ENCODE measurements at places on chromosomes 3 and 15.

- no peak for DNase-seq
These were observed 1209.4 kb downstream of the ROBO2 start for GRCh38 chr3:78249294-78249693.

DNA sequence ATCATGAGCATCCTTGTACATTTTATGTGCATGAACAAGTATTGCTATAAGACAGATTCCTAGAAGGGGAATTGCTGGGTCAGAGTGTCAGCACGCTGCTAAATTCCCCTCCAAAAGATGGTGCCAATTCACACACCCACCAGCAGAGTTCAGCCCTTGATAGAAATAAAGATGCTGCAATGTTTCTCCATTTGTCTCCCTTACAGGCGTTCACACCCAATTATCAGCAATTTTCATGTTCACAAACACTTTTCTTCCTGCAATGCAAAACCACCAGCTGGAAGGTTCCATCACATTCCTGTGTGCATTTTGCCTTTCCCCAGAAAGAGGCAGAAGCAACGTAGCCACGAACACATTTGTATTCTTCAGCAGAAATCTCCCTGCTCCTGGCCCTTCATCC, 3.3 kb upstream of the TAMM41 start:
- no peak for DNase-seq

DNA sequence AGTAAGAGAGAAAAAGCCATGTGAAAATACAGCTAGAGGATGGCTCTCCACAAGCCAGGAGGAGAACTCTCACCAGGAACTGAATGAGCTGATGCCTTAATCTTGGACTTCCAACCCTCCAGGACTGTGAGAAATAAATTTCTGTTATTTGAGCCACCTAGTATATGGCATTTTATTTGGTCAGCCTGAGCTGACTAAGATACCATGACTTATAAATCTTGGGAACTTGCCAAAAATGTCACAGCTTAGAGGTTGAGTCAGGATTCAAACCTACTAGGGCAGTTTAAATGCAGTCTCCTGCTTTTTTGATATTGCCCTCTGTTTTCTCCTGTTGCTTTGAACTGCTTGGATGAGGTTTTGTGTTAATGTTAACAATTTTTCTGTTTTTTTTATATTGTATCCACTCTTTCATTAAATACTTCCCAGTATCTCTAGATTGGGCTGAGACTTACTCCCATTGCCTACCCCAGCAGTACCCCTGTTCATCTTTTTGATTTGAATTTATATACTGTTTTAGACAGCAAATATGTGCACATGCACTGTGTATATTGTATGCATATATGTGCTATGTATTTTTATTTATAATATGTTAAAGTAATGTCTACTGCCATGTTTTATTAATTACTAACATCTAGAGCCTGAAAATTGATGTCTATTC, 1223.2 kb downstream of the OTOL1 start:
- no peak for DNase-seq

DNA sequence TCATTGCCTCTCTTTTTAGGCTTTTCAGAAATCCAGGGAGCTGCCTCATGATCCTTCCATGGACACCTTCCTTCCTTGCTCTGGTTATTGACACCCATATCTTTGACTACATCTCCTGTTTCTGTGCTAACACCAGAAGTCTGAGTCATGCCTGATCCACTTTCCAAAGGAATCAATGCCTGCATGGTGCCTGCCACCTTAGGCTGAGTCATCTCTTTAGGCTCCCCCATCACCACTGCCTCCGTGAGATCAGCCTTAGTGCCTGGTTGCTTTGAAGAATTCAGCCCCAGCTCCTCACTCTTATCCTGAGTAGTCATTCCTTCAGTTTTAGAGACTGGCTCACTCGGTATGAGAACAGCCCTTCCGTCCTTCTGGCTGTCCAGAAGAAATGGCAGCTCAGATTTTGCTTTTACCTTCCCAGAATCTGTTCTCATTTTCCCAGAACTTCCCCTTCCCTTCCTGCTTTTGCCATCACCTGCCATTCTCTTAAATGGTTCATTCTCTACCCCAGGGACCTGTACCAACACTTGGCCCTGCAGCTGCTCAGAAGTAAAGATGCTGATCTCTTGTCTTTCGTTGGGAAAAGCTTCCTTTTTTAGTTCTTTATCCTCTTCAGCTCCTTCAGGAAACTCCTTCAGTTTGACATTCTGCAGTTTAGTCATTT, 105.3 kb downstream of the MAP4 start:
- no peak for DNase-seq

DNA sequence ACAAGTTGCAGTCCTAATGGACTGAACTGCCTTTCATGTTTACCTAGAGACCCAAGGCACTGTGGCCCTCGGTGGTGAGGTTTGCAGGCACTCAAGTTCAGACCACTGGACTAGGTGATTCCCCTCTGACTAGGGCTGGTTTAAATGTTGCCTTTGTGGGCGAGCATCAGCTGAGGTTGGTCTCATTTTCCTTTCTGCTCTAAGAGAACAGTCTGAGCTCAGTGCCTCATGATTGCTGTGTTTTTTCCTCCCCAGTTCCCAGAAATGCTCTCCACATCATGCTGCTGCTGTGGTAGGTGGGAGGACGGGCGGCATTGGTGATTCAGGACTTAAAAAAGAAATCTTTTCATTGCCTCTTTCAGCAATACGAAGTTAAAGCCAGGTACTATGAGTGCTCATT, 237.2 kb downstream of the MBNL1 start:
- no peak for DNase-seq

DNA sequence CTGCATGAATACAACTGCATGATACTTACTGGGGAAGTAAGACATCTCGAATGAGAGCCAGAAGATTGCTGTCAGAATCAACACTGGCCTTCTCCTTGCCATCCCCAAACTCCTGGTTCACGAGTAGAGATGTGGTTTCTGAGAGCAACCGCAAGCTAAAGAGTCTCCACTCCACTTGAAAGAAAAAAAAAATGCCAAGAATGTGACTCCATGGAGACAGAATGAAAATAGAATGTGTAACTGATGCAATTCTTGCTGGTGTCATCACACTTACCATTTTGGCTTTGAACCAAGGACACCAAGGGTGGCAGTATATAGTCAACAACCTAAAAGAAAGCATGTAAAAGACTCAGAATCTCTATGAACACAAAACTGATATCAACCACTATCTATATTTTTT, 280.4 kb downstream of the ULK4 start:
- no peak for DNase-seq

GRCh38 chr3:111732252-111732879, 126.7 kb upstream of the PHLDB2 start:
- no peak for DNase-seq

- DNase-seq = no peak
These were observed 18.3 kb upstream of the SEMA3F start for GRCh38 chr3:50136714-50137405.

DNA sequence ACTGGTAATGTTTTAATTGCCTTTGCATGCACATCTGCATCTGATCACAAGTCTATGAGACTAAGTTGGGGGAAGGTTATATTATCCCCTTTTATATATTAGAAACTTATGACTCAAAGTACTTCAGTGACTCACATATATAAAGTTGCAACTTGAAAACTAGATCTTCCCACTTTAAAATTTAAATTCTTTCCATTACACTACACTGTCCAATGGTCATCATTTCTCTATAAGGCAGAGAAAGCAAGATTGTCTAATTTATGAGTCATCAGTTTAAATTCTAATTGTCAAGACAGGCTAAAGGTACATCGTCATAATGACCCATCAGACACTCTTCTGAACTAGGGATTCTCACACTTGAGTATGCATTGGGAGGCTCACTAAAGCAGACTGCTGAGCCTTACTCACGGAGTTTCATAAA, 37.9 kb downstream of the CPA3 start:
- no peak for DNase-seq

- DNase-seq = no peak
These were observed 31.0 kb upstream of the AVEN start for GRCh38 chr15:34070003-34070402.

DNA sequence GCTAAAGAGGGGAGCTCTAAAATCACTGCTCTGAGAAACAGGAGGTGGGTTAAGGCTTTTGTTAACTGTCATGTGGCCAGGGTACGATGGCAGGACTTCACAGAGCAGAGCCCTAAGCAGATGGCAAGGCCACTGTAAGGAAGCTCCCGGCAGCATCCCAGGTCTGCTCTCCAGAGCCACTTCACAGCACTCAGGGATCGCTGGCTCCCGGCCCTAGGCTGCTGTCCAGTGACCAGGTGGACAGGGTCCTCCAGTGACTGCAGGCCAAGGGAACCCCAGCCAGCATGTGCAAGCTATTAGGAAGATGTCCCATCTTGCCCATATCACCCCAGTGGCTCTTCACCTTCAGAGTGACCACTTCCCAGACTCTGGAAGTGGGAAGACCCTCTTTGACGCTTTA, 10.4 kb downstream of the TMEM41A start:
- DNase-seq = no peak

DNA sequence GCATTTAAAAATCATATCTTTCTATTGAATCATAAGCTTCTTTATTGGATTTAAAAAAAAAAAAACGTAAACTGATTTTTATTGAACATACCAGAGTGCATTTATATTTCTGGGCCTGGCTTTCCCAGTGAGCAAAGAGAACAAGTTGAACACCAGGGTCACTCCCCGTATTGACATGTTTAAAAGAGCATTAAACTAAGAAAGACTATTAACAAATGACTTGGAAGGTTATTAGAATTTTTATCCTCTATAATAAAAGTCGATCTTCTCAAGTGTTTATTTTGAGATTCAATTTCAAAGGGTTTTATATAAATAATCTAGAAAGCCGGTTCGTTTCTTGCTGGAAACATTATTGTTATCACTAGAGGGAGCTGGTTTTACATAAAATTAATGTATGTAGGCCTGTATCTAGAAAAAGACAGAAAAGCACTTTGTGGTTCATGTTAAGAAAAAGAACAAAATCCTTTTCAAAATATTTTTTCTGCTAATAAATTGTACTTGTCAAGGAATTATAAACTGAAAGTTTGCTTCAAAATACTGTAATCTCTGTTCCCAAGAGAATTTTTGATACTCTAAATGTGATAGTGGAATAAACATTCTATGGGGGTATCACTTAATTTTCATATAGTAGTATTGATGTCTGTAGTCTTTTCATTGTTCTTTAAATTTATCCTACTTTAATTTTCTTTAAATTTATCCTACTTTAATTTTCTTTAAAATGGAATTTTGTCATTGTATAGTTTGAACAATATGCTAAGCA, 321.8 kb upstream of the MME start:
- no peak for DNase-seq

- DNase-seq = no peak
These were observed 32.1 kb downstream of the TFDP2 start for GRCh38 chr3:142117056-142117851.

GRCh38 chr3:57992452-57993213, 15.6 kb upstream of the FLNB start:
- DNase-seq = no peak

GRCh38 chr3:165837058-165837525, at the start of gene BCHE:
Gene BCHE, minus strand, starts transcription at chr3:165837423. Its CDS starts 6,390 bp downstream, at chr3:165831033.
- DNase-seq = peak; percentile 18

- DNase-seq = no peak
These were observed 45.4 kb downstream of the DZIP1L start for GRCh38 chr3:138070006-138070405.

DNA sequence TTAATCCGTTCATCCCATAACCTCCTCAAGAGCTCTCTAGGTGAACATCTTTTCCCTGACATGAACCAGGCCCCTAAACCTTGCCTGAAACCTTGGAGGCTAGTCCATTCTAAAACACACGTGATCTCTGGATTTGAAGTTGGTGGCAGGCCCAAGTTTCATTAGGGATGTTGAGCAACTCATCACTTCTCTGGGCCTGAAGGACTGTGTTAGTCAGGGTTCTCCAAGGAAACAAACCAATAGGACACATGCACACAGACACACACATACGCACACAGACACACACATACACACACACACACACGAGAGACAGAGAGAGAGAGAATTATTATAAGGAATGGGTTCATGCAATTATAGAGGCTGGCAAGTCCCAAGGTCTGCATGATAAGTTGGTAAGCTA, 31.9 kb downstream of the ACAN start:
- DNase-seq = no peak

- DNase-seq = no peak
These were observed 236.8 kb downstream of the TLE3 start for GRCh38 chr15:69860921-69861320.

DNA sequence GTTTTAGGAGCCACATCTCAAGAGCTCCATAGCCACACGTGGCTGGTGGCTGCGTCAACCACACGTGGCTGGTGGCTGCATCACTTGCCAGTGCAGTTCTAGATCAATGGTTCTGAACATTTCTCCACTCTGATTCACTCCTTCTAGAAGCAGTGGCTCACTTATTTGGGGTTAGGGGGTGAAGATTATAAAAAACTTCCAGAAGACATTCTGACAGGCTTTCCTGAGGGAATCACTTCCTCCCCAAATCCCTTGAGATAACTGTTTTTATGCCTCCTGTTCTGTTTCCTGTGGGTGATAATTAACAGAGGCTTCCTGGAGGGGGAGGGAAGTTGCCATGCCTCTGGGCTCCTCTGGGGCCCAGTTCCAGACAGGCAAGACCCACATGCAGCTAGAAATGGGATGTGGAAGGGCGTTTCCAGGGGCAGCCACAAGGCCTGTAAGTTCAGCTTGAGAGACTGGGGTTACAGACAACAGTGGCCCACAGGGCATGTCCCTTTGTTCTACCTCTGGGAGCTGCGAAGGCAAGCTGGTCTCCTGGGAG, 23.6 kb downstream of the HEG1 start:
- no peak for DNase-seq

- no peak for DNase-seq
These were observed 49.8 kb downstream of the MBNL1 start for GRCh38 chr3:152318512-152318911.

DNA sequence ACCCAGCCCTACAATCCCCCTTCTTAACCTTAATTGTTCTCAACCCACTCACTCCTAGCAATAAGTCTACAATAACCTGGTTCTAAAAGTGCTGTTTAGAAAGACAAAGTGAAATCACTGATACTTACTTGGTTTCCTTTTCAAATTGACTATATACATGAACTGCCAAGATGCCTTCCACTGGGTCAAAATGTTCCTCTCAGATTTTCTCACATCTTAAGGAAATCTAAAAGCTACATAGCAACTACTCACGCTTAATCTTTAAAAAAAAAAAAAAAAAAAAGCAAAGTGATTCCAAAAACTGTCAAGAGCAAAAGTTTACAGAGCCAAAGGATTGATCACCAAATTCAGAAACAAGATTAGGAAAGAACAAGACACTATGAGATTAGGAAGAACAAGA, 68.7 kb upstream of the MAP4 start:
- no peak for DNase-seq

GRCh38 chr3:187011915-187012314, 81.6 kb downstream of the ST6GAL1 start:
- DNase-seq = no peak

GRCh38 chr15:67110361-67110781, 45.0 kb downstream of the SMAD3 start:
- no peak for DNase-seq

- no peak for DNase-seq
These were observed 179.4 kb downstream of the SATB1 start for GRCh38 chr3:18245721-18246120.
